ENCODE measurements at places on chromosomes 6 and 20. TPM values are rescaled to one million over a fixed set of nuclear protein-coding genes. Genes with fewer than 3 reads are reported as not detected.

Gene IMPG1
- not detected for total RNA-seq

Gene THBD
- 2.2 TPM for total RNA-seq

- DNase-seq, result no peak
Measured at GRCh38 chr6:107784669-107785068, 39.4 kb downstream of the SCML4 start.

- DNase-seq, result no peak
Measured at GRCh38 chr20:58177799-58178198, 50.7 kb downstream of the ANKRD60 start.

All from left lobe of liver (tissue), 2 donors.